ENCODE measurements at places on chromosomes 16 and 17.

- DNase-seq: no peak
These were observed 25.0 kb downstream of the MRC2 start for GRCh38 chr17:62652251-62653001.

GRCh38 chr17:2719861-2720260 is 8.3 kb upstream of the CLUH start:
- no peak for DNase-seq

GRCh38 chr16:1991948-1992703 is 2.4 kb downstream of the SYNGR3 start:
- peak; percentile 63 for DNase-seq

- DNase-seq: no peak
These were observed 212.5 kb upstream of the N4BP1 start for GRCh38 chr16:48822431-48822830.

DNA sequence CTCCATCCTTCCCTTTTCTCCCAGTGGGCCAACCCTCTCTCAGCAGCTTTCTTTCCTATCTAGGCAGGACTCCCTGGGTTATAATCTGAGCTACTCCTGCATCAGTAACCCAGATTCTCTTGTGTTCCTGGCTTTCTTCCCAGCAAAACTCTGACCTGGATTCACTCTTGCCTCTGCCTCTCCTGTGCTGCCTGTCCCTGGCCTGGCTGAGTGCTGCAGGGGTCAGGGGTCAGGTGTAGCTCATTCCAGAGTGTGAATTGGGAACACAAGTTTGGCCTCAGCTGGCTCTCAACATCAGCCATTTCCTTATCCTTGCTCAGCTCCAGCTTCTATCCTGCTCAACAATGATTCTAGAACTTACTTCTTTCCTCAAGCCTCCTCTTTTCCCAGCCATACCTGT is 2.5 kb upstream of the ST6GALNAC2 start:
- DNase-seq: no peak

DNA sequence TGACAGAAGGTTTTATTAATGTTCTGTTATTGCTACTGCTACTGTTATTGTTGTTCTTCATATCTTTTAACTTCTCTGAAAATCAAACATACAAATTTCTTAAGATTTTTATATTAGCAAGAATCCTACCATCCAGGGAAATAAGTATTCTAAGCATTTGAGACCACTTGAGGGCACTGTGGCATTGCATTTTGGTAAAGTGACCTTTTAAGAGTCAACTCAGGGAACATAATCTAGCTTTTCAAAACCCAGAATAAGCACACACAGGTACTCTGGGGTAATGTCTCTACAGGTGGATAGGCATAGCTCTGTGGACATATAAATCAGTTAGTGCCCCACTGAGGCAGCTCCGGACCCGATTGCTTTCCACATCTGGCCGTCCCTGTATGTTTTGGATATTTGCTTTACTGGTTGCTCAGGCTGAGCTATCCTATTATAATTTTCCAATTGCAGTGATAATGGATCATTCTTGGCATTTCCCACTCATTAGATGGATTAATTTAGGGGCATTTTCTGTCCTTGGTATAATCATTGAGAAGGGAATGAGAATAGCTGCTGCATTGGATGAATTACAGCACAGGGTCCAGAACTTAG is 1425.1 kb upstream of the CDH8 start:
- DNase-seq: no peak

DNA sequence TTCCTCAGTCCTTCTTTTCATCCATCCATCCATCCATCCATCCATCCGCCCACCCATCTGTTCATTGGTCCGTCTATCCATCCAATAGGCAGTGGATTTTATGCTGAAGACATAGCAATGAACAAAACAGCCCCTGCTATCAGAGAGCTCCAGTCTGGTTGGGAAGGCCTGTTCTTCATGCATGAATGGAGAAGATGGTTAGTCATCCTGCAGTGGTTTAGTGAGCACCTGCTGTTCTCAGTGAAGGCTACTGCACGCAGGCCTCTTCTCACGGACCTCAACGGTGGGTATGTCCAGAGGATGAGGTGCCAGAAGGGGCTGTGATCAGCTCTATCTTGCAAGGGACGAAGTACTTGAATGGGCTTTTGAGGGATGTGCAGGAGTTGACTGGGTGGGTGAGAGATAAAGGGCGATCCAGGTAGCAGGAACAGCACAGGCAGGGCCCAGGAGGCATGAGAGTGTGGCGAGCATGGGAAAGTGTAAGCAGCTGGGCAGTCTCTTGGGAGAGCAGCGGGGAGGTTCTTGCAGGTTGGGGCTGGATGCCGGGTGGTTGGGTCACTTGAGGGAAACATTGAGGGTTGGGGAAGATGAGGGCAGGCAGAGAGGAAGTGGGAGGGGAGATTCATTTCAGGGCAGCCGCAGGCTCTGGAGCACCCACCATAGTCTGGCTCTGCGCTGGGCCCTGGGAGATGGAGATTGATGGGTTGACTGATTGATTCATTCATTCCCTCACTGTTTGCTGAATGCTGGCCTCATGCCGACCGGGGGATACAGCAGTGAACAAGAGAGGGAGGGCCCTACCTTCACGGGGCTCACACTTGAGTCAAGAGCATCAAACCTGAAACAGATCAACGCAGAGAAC is 115.0 kb upstream of the CIBAR2 start:
- DNase-seq: no peak

DNA sequence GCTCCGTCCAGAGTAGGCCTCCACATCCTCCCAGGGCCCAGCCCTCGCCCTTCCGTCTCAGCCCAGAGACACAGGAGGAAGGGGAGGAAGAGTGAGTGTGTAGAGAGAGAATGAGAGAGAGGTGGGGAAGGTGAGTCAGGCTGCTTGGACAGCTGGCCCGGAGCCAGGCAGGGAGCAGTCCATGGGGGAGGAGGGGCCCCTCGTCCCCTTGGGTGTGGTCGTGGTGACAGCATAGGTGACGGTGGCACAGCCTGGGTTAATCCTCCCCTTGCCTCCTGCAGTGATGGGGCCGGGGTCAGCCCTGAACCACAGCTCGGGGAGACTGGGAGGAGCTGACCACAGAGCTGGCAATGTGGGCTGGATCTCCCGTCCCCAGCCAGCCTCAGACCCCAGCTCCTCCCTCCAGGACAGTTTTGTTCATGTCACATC is 36.5 kb downstream of the FA2H start:
- DNase-seq: no peak

- no peak for DNase-seq
These were observed 117.1 kb upstream of the MYOCD start for GRCh38 chr17:12548558-12548957.

GRCh38 chr16:65044873-65045272 is 77.0 kb downstream of the CDH11 start:
- DNase-seq: no peak

- DNase-seq: peak; percentile 46
These were observed 3.7 kb downstream of the SLC52A1 start for GRCh38 chr17:5031365-5032082.

- DNase-seq: no peak
These were observed 344.6 kb downstream of the SOX9 start for GRCh38 chr17:72465191-72466024.

DNA sequence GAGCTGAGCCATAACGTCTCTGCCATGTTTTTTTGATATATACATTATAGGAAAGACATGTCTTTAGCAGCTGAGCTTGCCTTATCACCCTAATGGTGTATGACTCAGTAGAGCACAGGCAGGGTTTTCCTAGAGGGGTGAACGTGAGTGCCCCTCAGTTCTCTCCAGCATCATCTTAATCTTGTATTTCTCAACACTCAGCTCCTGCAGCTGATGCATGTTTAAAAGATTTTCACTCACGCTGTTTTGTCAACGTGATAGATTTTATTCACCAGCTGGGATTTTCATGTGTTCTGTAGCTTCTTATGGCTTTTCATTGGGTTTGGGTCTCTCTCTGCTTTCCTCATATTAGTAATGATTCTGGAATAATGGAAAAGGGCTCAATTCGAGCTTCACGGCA is 186.0 kb upstream of the PMFBP1 start:
- DNase-seq: no peak

GRCh38 chr17:3762922-3763776 is 37.8 kb downstream of the ITGAE start:
- no peak for DNase-seq

DNA sequence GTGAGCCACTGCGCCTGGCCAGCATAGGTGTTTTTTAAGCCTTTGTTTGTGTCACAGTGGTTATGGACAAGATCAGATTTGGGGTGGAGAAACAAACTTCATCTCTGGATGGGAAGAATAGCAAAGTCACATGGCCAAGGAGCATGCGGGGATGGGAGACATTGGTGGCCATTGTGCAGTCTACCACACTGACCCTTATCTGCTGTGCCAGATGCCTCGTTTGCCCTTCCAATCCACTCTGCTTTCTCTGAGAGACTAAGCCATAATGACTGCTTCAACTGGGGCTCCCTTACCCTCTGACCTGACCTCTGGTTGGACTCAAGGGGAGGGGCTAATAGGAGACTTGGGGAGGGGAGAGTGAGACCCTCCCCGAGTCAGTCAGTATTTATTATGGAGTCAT is 166.8 kb downstream of the PRKCB start:
- DNase-seq: no peak

DNA sequence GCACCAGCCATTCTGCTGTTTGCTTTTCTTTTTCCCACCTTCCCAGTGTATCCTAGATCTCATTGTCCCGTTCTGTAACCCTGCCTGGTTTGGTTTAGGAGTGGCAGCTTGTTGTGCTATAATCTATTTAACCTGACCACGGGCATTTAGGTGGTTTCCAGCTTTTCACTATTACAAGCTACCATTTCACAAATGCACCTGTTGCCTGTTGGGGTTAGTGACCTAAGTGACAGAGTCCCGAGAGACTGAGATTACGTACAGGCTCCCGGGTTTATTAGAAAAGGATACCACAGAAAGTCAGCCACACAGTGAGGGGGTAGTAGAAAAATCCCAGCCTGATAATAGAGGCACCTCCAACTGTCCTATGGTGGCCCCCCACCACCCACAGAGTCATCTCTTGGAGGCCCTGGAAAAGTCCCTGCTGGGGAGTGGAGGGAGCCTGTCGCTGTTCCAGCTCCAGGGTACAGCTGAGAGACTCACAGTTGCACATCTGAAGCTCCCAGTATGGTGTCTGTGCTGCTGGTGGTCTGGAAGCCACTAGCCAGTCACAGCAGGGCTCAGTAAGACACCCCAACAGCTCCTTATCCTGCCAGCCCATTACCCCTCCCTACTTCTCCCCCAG is 21.2 kb downstream of the CLEC16A start:
- DNase-seq: no peak

- no peak for DNase-seq
These were observed 20.6 kb downstream of the HIC1 start for GRCh38 chr17:2075336-2076086.
